ENCODE measurements at places on chromosomes 2 and 18.

GRCh38 chr2:223889229-223889628 lies 51.8 kb upstream of the AP1S3 start:
- no peak for DNase-seq

DNA sequence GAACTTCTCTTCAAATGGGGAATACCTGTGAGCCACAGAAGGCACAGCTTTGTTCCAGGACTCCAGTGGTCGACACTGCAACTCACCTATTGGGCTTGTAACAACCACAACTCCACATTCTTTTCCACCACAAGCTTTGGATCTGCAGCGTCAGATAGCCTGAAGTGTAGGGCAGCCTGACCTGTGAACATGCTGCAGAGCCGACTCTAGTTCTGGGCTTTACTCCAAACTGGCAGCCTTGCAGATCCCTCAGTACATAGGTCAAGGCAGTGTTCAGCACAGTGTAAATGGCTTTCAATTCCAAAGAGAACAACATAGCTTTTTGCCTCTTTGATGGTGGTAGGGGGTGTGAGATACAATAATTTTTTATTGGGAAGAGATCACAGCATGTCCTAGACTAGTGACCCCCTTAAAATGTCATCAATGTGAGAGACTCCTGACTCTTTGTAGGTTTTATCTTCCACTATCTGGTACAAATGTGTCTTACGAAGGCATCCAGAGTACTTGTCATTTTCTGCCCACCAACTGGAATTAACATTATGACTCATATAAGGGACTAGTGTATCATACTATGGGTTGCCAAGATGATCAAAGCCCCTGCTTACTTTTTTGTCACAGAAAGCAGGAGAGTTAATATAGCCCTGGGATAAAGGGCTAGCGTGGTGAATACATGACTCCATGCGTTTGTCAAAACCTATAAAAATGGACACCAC lies 149.8 kb downstream of the COPS8 start:
- no peak for DNase-seq

GRCh38 chr2:88471083-88471942 lies 18.8 kb upstream of the FOXI3 start:
- DNase-seq: no peak

- no peak for DNase-seq
Measured at GRCh38 chr2:68043695-68044094, 19.1 kb downstream of the C1D start.

DNA sequence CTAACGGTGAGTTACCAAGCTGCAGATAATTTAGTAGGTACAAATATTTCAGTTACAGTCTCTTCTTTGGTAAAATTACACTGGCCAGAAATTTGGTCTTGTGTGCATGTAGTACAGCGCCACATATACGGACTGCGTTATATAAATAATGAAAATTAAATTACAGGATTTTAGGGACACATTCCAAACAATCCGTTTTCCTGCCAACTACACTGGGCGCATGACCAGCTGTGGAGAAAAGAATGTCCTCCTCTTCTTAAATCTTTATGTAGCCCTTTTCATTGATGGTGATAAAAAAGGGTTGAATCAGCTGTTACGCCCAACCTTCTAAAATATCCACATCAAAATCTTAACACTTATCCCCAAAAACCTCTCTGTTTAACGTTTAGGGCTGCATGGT lies 37.5 kb downstream of the TCF4 start:
- no peak for DNase-seq

DNA sequence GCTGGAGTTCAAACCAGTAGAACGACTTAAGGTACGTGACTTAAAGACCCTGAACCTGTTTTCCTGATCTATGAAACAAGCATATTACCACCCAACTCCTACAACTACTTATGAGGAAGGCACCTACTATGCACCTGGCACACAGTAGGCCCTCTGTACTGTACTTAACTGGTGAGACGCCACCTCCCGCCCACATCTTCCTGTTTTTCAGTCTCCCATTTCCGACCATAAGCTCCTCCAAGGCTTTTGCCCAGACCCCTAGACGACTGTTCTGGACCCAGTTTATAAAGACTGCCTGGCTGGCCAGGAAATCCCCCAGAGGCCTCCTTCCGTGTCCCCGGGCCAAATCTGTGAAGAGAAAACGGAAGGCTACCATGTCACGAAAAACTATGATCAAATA lies 1.5 kb downstream of the GALNT14 start:
- DNase-seq: no peak

All from activated naive CD8-positive, alpha-beta T cell treated with anti-CD3 and anti-CD28 coated beads, Interleukin-2, amount 10 ng/mL, durations not matched to agents 7 days and 5 days (primary cell).